GM18507 (cell line): ENCODE measurements at places on chromosomes 3 and 15.

DNA sequence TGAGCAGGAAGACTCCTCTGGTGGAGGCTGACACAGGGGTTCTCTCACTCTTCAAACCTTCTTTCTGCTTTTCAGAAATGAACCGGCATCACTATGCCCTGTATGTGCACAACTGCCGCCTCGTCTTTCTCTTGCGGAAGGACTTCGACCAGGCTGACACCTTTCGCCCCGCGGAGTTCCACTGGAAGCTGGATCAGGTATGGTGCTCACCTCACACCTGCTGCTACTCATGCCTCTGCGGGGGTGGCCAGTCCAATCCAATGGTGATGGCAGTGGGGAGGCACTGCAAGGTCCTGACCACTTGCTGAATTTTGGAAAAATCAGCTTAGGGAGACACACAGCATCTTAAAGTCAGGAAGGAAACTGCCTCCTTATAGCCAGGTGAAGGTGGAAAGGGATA is 211.3 kb upstream of the TRIM42 start:
- no peak for DNase-seq

DNA sequence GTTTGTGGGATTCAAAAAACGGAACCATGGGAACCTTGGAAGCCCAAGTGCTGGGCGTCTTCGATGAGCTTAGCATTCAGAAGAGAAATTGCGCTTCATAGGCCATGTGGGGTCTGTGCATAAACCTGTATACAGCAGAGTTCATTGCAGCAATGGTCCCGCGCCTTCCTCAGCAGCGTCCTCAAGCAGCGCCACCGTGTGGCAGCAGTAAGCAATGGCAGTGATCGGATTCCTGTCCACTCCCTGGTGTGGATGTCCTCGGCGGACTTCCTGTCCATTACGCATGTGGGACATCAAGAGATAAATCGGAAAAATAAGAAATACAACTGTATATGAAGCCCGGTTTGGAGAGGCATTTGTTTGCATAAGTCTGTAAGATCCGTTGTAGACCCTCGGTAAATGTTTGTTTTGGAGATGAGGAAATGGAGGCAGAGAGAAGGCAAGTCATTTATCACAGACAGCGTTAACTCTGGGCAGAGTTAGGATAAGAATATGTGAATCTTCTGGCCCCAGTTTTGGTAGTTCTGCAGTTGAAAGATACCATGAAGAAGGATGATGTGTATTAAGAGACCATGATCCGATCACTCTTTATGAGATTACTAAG is 57.7 kb downstream of the CNTN4 start:
- no peak for DNase-seq

DNA sequence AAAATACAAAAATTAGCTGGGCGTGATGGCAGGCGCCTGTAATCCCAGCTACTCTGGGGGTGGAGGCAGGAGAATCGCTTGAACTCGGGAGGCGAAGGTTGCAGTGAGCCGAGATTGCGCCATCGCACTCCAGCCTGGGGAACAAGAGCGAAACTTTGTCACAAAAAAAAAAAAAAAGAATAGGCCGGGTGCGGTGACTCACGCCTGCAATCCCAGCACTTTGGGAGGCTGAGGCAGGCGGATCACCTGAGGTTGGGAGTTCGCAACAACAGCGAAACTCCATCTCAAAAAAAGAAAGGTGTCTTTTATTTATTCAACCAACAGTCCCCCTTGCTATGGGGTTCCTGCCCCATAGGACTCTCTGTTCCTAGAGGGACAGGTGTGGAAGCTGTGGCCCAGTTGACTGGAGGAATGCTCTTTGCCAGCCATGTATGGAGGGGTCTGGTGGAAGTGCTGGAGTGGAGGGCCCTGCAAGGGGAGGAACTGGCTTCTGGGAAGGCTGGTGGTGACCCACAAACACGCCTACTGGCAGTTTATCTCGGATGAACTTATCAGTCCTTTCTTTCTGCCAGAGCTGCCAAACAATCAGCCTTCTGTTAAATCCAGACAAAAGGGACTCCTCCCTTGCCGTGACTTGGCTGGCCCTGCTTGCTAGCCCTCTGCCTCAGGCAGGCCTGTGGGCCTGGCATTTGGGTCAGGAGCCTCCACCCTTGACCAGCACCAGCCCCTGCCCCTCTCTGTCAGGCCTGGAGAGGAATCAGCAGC is 4.6 kb upstream of the DAG1 start:
- DNase-seq, result no peak

- no peak for DNase-seq
Measured at GRCh38 chr3:38354588-38355330, 8.2 kb downstream of the XYLB start.

- no peak for DNase-seq
Measured at GRCh38 chr15:63370764-63371163, 10.9 kb downstream of the CA12 start.

GRCh38 chr15:60022379-60022741 is 18.2 kb downstream of the FOXB1 start:
- no peak for DNase-seq

DNA sequence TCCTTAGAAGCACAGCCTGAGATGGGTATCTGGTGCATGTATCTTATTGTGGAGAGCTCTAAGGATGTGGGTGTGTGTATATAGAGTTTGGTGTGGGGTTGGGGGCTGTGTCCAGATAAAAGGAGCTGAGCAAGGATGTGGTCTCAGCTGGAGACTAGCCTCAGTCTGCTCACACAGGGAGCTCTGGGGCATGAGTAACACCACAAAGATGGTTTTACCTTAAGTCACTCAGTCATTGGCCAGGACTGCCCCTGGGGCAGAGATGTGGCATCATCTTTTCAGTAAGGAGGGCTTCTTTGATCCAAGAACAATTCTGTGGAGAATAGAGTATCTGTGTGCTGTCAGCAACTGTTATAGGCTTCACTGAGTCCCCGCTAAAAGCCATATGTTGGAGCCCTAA is 163.4 kb upstream of the NUDT16 start:
- no peak for DNase-seq

GRCh38 chr3:10968401-10968800 is 24.1 kb upstream of the SLC6A1 start:
- no peak for DNase-seq
